Activated T-cell treated with anti-CD3 and anti-CD28 coated beads, Interleukin-2, amount 50 U/mL, for 1 hour (primary cell): ENCODE measurements at places on chromosomes 2 and 18.

- DNase-seq = no peak
Measured at GRCh38 chr2:183059561-183059960, 19.0 kb upstream of the DUSP19 start.

GRCh38 chr2:68487773-68488355 is 20.5 kb downstream of the APLF start:
- no peak for DNase-seq

DNA sequence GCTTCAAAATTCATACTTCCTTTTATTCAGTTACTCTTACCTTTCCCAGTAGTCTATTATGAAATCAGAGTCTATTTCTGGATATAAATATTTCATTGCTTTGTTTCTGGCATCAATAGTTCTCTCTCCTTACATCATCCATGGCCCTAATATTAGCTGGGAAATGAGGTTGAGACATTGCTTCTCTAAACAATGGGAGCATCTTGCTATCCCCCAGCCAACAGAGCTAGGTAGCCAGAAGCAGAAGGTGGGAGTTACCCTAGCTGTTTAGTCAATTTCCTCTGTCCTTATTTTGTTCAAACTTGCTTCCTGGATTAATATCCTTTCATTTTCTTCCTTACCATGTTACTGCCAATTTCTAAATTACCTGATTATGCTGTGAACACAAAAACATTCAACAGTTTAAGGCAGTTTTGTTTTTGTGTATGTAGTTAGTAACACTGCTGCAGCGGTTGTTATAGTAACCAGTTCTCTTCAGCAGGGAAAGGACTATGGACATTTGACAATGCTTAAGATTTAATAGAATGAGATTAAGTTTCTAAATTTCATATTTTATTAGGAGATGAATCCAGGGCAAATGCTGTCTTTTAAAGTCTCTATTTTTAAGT is 160.5 kb upstream of the KCNJ3 start:
- no peak for DNase-seq

GRCh38 chr18:66872277-66872676 is 268.4 kb upstream of the CDH19 start:
- DNase-seq = no peak

DNA sequence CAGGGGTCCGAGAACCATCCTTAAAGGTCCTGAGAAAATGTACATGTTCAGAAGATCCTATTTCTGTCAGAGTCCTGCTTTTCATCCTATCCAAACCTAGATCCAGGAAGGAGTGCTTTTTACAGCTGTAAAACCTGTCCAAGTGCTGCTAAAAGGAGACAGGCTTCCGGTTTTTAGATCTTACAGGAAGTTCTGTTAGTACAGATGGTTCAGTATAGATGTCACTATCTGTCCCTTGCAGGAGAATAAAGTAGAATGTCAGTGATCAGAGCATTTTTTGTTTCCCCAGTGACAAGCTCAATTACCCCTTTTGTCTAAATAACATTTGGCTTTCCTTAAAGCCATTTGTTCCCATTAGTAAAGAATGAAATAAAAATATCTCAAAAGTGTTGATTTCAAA is 98.3 kb downstream of the NRP2 start:
- DNase-seq = no peak

DNA sequence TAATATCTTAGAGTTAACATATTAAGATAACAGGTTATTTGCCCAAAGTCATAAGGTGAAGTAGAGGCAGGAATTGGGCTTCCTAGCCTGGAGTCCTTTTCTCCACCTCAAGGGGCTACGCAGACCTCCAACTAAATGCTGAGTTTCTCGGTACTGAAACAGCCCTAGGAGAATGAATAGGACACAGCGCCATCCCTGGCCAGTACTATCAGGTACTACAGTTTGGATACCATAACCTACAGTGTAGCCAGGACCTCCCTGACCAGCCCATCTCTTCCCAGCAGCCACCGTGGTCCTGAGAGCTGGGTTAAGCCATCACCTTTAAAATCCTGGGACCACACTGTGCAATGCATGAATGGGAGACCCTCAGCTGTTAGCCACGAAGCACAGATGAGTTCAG is 15.7 kb downstream of the CASP8 start:
- DNase-seq = no peak

DNA sequence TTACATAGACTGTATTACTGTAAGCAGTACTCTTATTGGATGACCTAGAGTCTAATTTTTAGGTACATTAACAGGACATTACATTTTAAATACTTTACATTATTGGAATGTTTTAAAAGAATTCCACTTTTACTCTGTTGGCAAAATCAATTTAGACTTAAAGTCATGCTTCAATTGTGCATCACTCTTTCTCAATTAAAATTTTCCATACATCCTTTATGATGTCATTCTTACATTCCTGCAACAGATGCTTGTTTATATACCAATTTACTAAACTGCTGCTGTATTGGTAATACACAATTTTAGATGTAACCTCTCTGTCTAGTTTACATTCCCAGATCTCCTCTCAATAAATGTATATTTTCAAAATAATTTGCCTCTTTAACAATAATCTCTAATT is 440.1 kb downstream of the ZEB2 start:
- DNase-seq = no peak
